ENCODE measurements at places on chromosomes 4 and X. TPM values are rescaled to one million over a fixed set of nuclear protein-coding genes. Genes with fewer than 3 reads are reported as not detected.

The EXOC1L gene
- not detected for total RNA-seq

The GAGE12J gene
- total RNA-seq = not detected

The TDO2 gene
- total RNA-seq = not detected

The LSM6 gene
- total RNA-seq = 78.3 TPM

DNA sequence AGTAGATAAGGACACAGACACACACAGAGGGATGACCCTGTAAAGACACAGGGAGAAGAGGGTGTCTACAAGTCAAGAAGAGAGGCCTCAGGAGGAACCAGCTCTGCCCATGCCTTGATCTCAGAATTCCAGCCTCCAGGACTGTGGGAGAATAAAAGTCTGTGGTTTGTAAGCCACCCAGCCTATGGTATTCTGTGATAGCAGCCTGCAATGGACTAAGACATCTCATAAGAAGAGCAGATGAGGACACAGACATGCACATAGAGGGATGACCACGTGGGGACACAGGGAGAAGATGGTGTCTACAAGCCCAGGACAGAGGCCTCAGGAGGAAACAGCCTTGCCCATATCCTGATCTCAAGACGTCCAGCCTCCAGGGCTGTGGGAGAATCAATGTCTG is 9.4 kb downstream of the XG start:
- H3K27me3 ChIP-seq = no peaks in the 10 kb centered on the region
- H3K27ac ChIP-seq = no peak overlapping the region
- peaks cover 7% of the 10 kb centered on the region for H3K36me3 ChIP-seq
- no peaks in the 10 kb centered on the region for H3K4me1 ChIP-seq

DNA sequence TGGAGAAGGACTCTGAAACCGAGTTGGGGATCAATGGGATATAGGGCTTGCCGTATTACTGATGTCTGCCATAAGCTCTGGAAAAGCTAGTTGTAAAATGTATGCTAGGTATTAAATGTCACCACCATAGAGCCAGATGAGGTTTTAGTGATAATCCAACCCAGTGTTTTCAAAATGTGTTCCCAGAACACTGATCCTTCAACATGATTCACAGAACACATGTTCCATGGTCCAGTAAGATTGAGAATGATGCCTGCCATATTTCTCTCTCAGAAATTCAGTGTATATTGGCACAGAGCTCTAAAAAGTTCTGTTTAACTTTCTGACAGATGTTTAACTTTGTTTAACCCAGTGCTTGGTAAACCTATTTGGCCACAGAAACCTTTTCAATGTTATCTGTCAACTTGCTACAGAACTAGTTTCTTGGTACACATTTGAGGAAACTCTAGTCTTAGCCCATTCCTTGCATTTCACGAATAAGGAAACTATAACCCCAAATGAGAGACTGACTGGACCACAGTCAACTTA is 160.2 kb downstream of the PALLD start:
- no peak overlapping the region for H3K27ac ChIP-seq
- peaks cover 3% of the 10 kb centered on the region for H3K4me1 ChIP-seq
- no peaks in the 10 kb centered on the region for H3K27me3 ChIP-seq
- H3K36me3 ChIP-seq = no peaks in the 10 kb centered on the region
- no peak for DNase-seq

DNA sequence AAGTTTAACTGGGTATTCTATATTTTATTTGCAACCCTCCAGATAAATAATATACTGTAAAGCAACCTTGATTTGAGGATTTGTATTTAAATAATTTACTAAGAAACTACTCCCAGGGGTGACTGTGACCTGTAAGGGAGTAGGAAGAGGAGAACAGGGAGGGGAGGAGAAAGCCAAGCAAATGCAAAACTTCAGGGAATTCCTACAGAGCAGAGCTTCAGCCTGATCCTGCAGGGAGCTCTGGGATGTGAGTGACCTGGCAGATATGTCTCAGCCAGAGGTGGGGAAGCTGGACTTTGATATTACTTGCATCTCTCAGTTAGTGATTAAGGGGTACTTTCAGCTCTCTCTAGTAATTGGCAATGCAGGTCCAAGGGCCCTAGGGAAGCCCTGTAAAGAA is 302.0 kb downstream of the FRMPD4 start:
- DNase-seq = peak; percentile 30
- peaks cover 5% of the 10 kb centered on the region for H3K4me1 ChIP-seq
- H3K4me3 ChIP-seq = peak overlapping the region; percentile 40
- H3K27ac ChIP-seq = peak overlapping the region; percentile 78
